ENCODE measurements at places on chromosomes 4 and X. TPM values are rescaled to one million over a fixed set of nuclear protein-coding genes. Genes with fewer than 3 reads are reported as not detected.

Gene MAGEC1
- not detected for total RNA-seq

Gene NDP
- 5.3 TPM for total RNA-seq

Gene GRPR
- 0.33 TPM for total RNA-seq

Gene ZC4H2
- 4.5 TPM for total RNA-seq

Gene LUZP4
- total RNA-seq: not detected

Gene GALNT7
- total RNA-seq: 45.4 TPM

Gene LRCH2
- 12.8 TPM for total RNA-seq

DNA sequence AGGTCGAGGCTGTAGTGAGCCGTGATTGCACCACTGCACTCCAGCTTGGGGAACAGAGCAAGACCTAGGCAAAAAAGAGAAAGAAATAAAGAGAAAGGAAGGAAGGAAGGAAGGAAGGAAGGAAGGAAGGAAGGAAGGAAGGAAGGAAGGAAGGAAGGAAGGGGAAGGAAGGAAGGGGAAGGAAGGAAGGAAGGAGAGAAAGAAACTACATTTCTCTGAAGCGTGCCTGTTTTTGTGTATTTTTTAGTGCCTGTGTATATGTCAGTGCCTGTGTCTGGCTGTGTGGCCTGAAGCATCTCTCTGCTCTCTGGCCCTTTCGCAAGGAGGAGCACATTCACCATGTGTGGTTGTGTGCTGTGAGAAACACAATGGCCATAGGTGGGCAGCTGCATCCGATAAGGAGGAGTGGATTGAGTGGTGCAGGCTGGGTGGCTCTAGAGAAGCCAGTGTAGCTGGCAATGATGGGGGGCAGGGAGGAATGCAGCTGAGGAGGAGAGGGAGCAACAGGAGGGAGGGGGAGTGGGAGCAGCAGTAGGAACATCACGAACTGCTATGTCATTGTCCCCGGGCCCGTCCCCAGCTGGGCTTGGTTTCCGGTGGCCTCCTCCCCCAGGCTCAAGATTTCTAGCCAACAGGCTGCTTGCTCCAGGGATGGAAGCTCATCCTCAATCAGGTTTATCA, 11.4 kb downstream of the SYN1 start:
- no peaks in the 10 kb centered on the region for H3K36me3 ChIP-seq
- peaks cover 3% of the 10 kb centered on the region for H3K27me3 ChIP-seq
- DNase-seq: no peak
- H3K4me1 ChIP-seq: no peaks in the 10 kb centered on the region
- H3K27ac ChIP-seq: no peak overlapping the region

- no peaks in the 10 kb centered on the region for H3K4me1 ChIP-seq
- H3K27me3 ChIP-seq: no peaks in the 10 kb centered on the region
- no peak overlapping the region for H3K27ac ChIP-seq
- no peaks in the 10 kb centered on the region for H3K36me3 ChIP-seq
- no peak overlapping the region for H3K4me3 ChIP-seq
Observed at GRCh38 chr4:53800741-53801140, 209.5 kb upstream of the LNX1 start.

- H3K36me3 ChIP-seq: no peaks in the 10 kb centered on the region
- no peaks in the 10 kb centered on the region for H3K27me3 ChIP-seq
- no peaks in the 10 kb centered on the region for H3K4me1 ChIP-seq
- H3K27ac ChIP-seq: no peak overlapping the region
Observed at GRCh38 chr4:143482840-143483239, 30.7 kb upstream of the SMARCA5 start.

- no peak overlapping the region for H3K4me3 ChIP-seq
- DNase-seq: peak; percentile 60
- no peaks in the 10 kb centered on the region for H3K4me1 ChIP-seq
- no peaks in the 10 kb centered on the region for H3K36me3 ChIP-seq
- no peak overlapping the region for H3K27ac ChIP-seq
- no peaks in the 10 kb centered on the region for H3K27me3 ChIP-seq
Observed at GRCh38 chr4:34108391-34108790, 2135.9 kb downstream of the ARAP2 start.

GRCh38 chr4:73055241-73055897, 14.1 kb downstream of the COX18 start:
- H3K4me3 ChIP-seq: no peak overlapping the region
- no peaks in the 10 kb centered on the region for H3K27me3 ChIP-seq
- H3K36me3 ChIP-seq: peaks cover 3% of the 10 kb centered on the region

DNA sequence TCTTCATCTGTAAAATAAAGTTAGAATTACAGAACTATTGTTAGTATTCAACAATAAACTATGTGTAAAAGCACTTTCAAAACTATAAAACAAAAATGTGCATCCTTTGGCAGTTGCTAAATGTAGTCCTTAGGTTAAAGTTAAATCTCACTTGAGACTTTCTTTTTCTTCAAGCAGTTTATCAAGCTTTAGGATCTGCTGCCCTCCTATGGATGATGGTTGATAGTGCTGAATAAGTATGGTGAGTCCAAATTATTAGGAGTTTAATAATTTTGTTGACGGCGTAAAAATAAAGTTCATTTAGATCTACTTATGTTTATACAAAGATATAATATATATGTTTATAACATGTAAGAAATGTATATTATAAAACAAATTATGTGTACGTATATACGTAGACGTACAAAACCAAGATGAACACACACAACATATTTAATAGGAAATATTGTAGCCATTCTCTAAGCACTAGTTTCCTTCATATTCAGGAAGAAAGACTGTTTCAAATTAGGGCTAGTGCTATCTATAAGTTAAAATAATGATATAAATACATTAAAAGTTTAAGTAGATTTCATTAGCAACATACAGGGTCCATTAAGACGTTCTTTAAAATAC, 22.3 kb downstream of the UGT2A2 start:
- H3K27ac ChIP-seq: no peak overlapping the region
- H3K4me1 ChIP-seq: no peaks in the 10 kb centered on the region
- no peak overlapping the region for H3K4me3 ChIP-seq
- peak; percentile 51 for DNase-seq

GRCh38 chr4:152661649-152662048, 18.1 kb downstream of the TMEM154 start:
- no peaks in the 10 kb centered on the region for H3K27me3 ChIP-seq
- no peak for DNase-seq
- no peak overlapping the region for H3K27ac ChIP-seq
- H3K4me1 ChIP-seq: no peaks in the 10 kb centered on the region
- H3K4me3 ChIP-seq: no peak overlapping the region

DNA sequence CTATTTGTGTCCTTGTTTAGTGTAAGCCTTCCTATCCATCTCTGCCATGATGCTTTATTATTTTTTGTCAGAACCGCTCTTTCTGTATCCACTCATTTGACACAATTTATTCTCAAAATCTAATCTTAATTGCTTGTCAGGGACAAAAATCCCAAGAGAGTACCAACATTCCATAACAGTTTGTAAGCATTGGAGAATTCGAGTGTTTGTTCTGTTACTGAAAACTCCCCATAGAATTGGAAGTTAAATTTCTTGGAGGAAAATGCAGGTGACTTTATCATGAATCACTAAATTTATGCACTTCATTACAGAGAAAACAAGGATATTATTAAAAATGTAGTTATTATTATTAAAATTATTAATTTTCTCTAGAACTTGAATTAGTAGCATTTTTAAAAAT, 1986.1 kb downstream of the ARAP2 start:
- H3K27ac ChIP-seq: no peak overlapping the region
- H3K4me1 ChIP-seq: no peaks in the 10 kb centered on the region
- DNase-seq: no peak
- H3K4me3 ChIP-seq: no peak overlapping the region
